Type B pancreatic cell (in vitro differentiated cells): ENCODE measurements at places on chromosomes 16 and 17. TPM values are rescaled to one million over a fixed set of nuclear protein-coding genes. Genes with fewer than 3 reads are reported as not detected.

Gene AANAT
- not detected in 2 replicates for total RNA-seq

Gene SEZ6L2
- 19.3 and 19.4 TPM in 2 replicates for total RNA-seq

Gene ENPP7
- 5.3 and 20.5 TPM in 2 replicates for total RNA-seq

Gene ACSM2A
- 0.14 and 1.8 TPM in 2 replicates for total RNA-seq

Gene GPR179
- 0.14 and 0.59 TPM in 2 replicates for total RNA-seq

Gene CREBBP
- total RNA-seq = 85.1 and 93.6 TPM in 2 replicates

DNA sequence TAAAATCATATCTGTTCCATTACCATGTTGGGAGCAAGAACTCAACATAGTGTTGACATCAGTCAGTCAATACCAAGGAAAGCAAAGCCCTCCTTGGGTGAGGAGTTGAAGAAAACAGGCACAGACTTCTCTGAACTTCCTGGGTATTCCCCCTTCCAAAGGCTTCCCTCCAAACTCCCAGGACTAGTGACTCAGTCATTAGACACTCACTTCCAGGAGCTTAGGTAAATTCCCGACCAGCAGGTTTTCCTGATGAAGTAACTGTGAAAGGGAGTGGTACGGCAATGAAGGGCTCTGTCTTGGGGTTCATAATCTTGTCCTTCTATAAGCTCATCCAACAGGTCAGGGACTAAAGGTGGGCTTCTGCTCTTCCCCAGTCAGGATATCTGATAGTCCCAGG lies 293.8 kb upstream of the AXIN2 start:
- H3K4me3 ChIP-seq = no peak overlapping the region
- no peaks in the 10 kb centered on the region for H3K27me3 ChIP-seq
- DNase-seq = no peak
- no peaks in the 10 kb centered on the region for H3K4me1 ChIP-seq
- no peak overlapping the region for H3K27ac ChIP-seq
- peaks cover 6% of the 10 kb centered on the region for H3K36me3 ChIP-seq

DNA sequence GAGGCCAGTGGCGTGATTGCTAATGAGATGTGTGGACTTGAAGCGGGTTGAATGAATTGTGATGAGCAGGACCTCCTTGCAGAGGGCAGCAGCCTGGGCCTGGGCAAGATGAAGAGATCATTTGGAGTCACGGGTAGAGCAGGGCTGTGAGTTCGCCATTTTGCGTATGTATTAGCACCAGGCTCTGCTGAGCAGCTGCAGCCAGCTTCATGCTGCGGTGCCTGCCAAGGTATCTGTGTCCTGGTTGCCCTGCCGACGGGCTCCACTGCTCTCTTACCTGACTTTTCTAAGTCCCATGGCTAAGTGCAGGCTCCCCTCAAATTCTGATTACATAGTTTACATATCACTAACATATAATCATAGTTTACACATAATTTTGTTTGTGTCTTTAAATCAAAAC lies 295.7 kb downstream of the SNX29 start:
- H3K4me3 ChIP-seq = no peak overlapping the region
- H3K27ac ChIP-seq = no peak overlapping the region
- no peaks in the 10 kb centered on the region for H3K36me3 ChIP-seq
- DNase-seq = no peak
- no peaks in the 10 kb centered on the region for H3K27me3 ChIP-seq

- no peak for DNase-seq
- no peaks in the 10 kb centered on the region for H3K27me3 ChIP-seq
- H3K27ac ChIP-seq = peak overlapping the region; percentile 50
- no peaks in the 10 kb centered on the region for H3K4me1 ChIP-seq
- H3K4me3 ChIP-seq = peak overlapping the region; percentile 42
Observed at GRCh38 chr16:23597003-23597756, 1.1 kb upstream of the NDUFAB1 start.

- H3K27ac ChIP-seq = no peak overlapping the region
- no peaks in the 10 kb centered on the region for H3K36me3 ChIP-seq
- no peaks in the 10 kb centered on the region for H3K27me3 ChIP-seq
- H3K4me3 ChIP-seq = no peak overlapping the region
- no peak for DNase-seq
Observed at GRCh38 chr17:52357854-52358253, 199.3 kb upstream of the CA10 start.

- peaks cover 5% of the 10 kb centered on the region for H3K4me1 ChIP-seq
- H3K27ac ChIP-seq = peak overlapping the region; percentile 90
- no peak for DNase-seq
- H3K4me3 ChIP-seq = peak overlapping the region; percentile 93
Observed at GRCh38 chr17:81910840-81911276, 341 bp downstream of the PCYT2 start.

DNA sequence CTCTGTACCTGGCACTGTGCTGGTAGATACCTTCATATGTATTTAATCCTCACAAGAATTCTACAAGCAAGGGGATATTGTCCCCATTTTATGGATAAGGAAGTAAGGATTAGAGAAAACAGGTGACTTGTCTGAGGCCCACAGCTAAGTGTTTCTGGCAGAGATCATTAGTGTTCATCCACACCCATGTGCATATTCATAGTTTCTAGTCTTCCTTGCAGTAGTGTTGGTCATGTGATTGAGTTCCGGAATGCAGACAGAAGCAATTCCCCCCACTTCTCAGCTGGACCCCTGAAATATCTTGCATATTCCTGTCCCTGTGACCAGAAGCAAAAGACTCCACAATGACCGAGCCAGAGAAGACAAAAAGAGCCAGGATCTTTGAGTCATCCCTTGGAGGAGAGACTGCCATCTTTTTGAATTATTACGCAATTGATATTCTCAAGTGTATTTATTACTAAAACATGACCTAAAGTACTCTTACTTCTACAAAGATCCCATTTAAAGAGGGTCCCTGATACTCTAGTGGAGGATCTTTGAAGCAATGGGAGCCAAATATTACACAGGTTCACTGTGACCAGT lies 43.4 kb downstream of the SOX9 start:
- no peak overlapping the region for H3K4me3 ChIP-seq
- peaks cover 16% of the 10 kb centered on the region for H3K27me3 ChIP-seq
- no peak for DNase-seq
- H3K27ac ChIP-seq = no peak overlapping the region
- peaks cover 8% of the 10 kb centered on the region for H3K36me3 ChIP-seq

DNA sequence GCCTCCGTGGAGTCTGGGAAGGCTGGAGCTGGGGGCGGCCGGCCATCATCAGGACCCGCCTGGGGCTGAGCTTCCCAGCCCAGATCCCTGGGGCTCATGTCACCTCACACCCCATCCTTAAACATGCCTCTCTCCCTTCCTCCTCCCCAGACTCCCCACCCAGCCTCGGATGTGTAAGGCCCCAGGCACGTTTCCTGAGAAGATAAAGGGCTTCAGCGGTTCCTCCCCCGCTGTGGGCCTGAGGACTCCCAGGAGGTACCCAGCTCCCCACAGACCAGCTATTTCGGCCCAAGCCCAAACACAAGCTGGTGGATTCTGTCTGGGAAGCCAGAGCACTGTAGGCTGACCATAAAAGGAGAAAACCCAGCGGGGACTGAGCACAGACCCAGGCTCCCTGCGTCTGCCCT lies 49.2 kb downstream of the MYH11 start:
- no peaks in the 10 kb centered on the region for H3K36me3 ChIP-seq
- no peak for DNase-seq
- no peak overlapping the region for H3K4me3 ChIP-seq
- peaks cover 25% of the 10 kb centered on the region for H3K27me3 ChIP-seq

DNA sequence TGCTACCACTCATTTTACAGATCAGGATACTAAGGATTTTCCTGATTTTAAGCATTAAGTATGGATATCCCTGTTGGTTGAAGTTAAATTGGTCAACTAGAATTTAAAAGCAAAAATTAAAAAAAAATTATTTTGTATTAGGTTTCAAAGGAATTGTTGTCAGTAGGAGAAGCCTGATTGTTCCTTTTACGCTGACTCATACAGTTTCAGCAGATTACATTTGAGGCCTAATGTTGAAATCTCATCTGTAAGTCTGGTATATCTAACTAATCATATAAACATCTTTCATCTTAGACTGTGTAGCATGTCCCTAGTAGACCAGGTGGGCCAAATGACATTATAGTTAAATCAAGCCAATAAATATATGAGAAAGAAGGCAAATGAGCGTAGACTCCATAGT lies 83.5 kb downstream of the FTO start:
- DNase-seq = no peak
- peaks cover 6% of the 10 kb centered on the region for H3K36me3 ChIP-seq
- H3K27me3 ChIP-seq = no peaks in the 10 kb centered on the region
- H3K4me1 ChIP-seq = peaks cover 10% of the 10 kb centered on the region
- no peak overlapping the region for H3K4me3 ChIP-seq
- H3K27ac ChIP-seq = no peak overlapping the region

- H3K4me3 ChIP-seq = no peak overlapping the region
- no peak overlapping the region for H3K27ac ChIP-seq
- no peaks in the 10 kb centered on the region for H3K36me3 ChIP-seq
- DNase-seq = no peak
- no peaks in the 10 kb centered on the region for H3K27me3 ChIP-seq
Observed at GRCh38 chr17:10623737-10624338, 33.3 kb downstream of the MYH3 start.

- H3K27me3 ChIP-seq = peaks cover 5% of the 10 kb centered on the region
- no peaks in the 10 kb centered on the region for H3K36me3 ChIP-seq
- no peak overlapping the region for H3K4me3 ChIP-seq
- no peak for DNase-seq
- peaks cover 4% of the 10 kb centered on the region for H3K4me1 ChIP-seq
Observed at GRCh38 chr17:18070861-18071340, 16.8 kb upstream of the DRG2 start.

GRCh38 chr17:13558588-13558987 lies 43.1 kb downstream of the HS3ST3A1 start:
- H3K36me3 ChIP-seq = peaks cover 4% of the 10 kb centered on the region
- H3K27ac ChIP-seq = no peak overlapping the region
- DNase-seq = no peak
- H3K27me3 ChIP-seq = no peaks in the 10 kb centered on the region
